ENCODE measurements at places on chromosomes 11 and 22.

DNA sequence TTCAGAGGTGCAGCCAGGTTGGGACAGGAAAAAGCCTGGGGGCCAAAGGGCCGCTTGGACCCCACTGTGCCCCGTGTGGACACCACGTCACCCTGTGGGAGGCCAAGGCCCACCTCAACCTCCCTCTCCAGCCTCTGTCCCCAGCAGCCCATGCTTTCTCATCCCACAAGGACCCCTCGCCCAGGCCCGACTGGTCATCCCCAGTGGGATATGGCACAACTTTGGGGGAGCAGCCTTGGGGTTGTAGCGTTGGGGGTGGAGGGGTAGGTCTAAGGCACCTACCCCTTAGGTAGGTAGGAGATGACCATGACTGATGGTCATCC lies 44.0 kb downstream of the IGF2 start:
- DNase-seq, result no peak

- no peak for DNase-seq
Measured at GRCh38 chr11:100731471-100731870, 44.4 kb downstream of the ARHGAP42 start.

DNA sequence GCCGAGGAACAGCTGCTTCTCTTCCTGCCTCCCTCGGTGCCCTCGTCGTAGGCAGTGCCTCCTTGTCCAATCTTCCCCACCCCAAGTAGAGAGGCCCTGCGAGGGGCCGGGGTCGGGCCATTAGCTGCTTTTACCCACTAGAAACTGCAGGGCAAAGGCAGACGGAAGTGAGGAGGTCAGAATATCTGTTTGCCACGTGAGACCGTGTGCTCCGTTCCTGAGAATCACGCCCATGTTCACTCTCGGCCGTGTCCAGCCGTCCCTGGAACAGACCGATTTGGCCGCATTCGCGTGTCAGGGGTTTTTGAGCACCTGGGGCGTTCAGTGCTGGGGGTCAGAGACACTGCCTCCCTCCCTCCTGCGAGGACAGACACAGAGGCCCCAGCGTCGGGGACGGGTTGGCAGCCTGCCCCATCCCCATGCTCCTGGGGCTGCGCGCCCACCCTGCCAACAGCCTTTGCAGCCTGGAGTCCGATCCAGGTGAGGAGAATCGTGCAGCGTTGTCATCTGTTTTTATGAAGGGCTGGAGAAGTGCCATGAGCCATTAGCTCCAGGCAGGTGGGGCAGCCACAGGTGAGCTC lies 982.2 kb downstream of the BRD1 start:
- DNase-seq, result no peak

DNA sequence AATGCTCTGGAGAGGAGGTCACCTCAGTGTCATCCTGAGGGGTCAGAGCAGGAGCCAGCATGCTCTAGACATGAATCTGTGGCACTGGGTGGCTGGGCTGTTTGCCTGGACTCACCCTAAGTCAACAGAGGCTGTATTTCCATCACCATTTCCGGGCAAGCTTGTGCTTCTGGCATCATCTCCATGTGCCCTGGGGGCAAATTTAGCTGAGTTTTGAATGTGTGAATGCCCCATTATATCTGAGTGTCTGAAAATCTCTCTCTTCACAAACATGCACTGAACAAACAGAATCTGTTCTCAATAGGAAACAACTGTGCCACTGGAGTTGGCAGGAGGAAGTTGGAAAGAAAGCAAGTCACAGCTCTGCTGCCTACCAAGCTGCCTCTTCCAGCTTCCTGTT lies 356.2 kb downstream of the GRM5 start:
- DNase-seq, result no peak

DNA sequence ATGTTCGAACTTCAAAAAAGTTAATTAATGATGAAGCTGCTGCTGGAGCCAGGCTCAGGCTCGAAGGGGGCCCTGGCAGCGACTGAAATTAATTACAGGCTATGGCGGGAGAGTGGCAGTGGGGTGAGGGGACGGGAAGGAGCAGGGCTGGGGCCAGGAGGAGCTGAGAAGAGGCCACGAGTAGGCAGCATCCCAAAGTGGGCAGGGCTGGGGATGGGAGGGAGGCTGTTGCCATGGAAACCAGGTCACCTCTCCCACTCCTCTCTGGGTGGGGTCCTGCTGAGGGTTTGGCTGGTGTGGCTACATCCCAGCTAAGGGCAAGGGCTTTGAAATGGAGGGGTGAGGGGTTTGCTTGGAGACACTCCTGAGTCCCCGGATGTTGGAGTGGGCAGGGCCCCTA lies 23.9 kb downstream of the CACNA1I start:
- no peak for DNase-seq

- no peak for DNase-seq
Measured at GRCh38 chr11:63622323-63622722, 8.1 kb upstream of the PLAAT3 start.

GRCh38 chr11:3186166-3186953 lies 21.2 kb upstream of the OSBPL5 start:
- no peak for DNase-seq

DNA sequence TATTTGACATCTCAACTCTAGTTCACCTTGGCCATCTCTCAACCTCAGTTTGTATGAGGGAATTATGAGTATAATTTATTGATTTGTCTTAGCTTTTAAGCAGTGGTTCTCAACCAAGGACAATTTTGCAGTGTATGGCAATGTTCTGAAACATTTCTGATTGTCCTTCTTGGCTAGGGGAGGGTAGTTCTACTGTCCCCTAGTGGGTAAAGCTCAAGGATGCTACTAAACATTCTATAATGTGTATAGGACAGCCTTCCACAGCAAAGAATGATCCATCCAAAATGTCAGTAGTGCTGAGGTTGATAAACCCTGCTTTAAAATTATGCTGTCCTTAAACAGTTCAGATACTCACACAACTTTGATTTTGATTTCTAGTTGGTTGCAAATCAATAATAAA lies 78.1 kb upstream of the ALKBH3 start:
- DNase-seq, result no peak

- DNase-seq, result no peak
Measured at GRCh38 chr22:42934338-42934737, 77.3 kb upstream of the ARFGAP3 start.

GRCh38 chr11:99268886-99269285 lies 248.1 kb downstream of the CNTN5 start:
- no peak for DNase-seq
